ENCODE measurements at places on chromosomes 7 and 10.

DNA sequence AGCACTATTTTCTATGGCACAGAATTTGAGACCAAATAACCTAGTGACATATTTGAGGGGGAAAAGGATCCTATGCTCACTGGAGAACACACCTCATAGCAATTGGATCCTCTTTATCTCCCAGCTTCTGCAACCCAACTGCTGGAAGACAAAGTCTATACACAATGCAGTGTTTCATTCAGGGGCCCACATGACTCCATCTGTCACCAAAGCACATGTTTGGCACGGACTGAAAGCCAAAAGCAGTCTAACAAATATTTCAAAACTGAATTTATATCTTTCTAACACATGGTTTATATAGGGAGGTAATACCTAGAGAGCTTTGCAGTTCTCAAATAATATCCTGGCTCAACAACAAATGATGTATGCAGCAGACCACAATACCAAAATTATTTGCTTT is 39.2 kb downstream of the ADAM12 start:
- no peak for DNase-seq

- DNase-seq: no peak
Observed at GRCh38 chr10:20742737-20743541, 154.2 kb downstream of the NEBL start.

- no peak for DNase-seq
Observed at GRCh38 chr10:488933-489215, 200.6 kb downstream of the DIP2C start.

- DNase-seq: peak; percentile 27
Observed at GRCh38 chr7:18268571-18268970, 227.0 kb upstream of the HDAC9 start.

- no peak for DNase-seq
Observed at GRCh38 chr10:78774614-78774998, 294.2 kb upstream of the ZMIZ1 start.

- DNase-seq: no peak
Observed at GRCh38 chr10:62690703-62691102, 113.8 kb upstream of the ADO start.

GRCh38 chr7:1669954-1670893 is at the start of gene ELFN1:
Gene ELFN1 (plus strand): TSS chr7:1670277. CDS start chr7:1744597, 74,320 bp downstream.
- DNase-seq: no peak

DNA sequence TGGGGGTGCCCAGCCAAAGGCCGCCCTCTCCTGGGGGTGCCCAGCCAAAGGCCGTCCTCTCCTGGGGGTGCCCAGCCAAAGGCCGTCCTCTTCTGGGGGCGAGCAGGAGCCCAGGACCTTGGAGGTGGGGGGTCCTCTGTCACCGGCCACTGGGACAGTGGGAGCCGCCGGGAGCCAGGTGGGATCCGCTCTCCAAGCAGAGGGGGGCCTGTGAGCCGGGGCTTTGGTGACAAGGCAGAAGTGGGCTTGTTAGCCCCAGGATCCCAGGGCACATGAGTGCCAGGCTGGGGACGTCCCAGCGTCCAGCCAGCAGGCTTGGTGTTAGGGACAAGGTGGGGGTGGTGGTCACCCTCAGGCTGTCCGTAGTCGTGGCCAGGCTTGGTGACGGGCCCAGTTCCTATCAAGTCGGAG is 29.4 kb upstream of the UTF1 start:
- DNase-seq: no peak

GRCh38 chr10:78549140-78549935 is 515.7 kb downstream of the RPS24 start:
- no peak for DNase-seq

GRCh38 chr7:24135003-24135817 is 148.8 kb upstream of the NPY start:
- DNase-seq: no peak

GRCh38 chr10:62635127-62635526 is 169.4 kb upstream of the ADO start:
- no peak for DNase-seq
